ENCODE measurements at places on chromosomes 2 and 18. TPM values are rescaled to one million over a fixed set of nuclear protein-coding genes. Genes with fewer than 3 reads are reported as not detected.

Gene FLACC1
- total RNA-seq = 0.38 TPM

Gene VIL1
- total RNA-seq = under 0.01 TPM

Gene MGAT4A
- total RNA-seq = 0.28 TPM

Gene MC4R
- total RNA-seq = under 0.01 TPM

Gene ATP6V1B1
- 0.38 TPM for total RNA-seq

Gene SLC25A52
- not detected for total RNA-seq

Gene SPATA3
- not detected for total RNA-seq

Gene EVX2
- total RNA-seq = not detected

Gene QPCT
- total RNA-seq = 35.0 TPM

Gene STON1
- total RNA-seq = 20.0 TPM

Gene SCN9A
- total RNA-seq = 22.0 TPM

Gene TRAF3IP1
- 5.9 TPM for total RNA-seq

Gene FEV
- total RNA-seq = not detected

Gene PSMD14
- total RNA-seq = 150 TPM

Gene NPPC
- total RNA-seq = not detected

Gene SCTR
- total RNA-seq = not detected

Gene POTEI
- total RNA-seq = under 0.01 TPM

Gene STARD6
- total RNA-seq = 0.28 TPM

Gene SH3RF3
- total RNA-seq = 2.9 TPM

Gene RAB6D
- not detected for total RNA-seq

Gene CHRNG
- total RNA-seq = not detected

Gene PER2
- 1.3 TPM for total RNA-seq

Gene LAMA1
- total RNA-seq = 91.6 TPM

Gene KIF5C
- total RNA-seq = 0.38 TPM

Gene PRKAG3
- total RNA-seq = under 0.01 TPM

Gene SP140
- not detected for total RNA-seq

Gene ITGB6
- total RNA-seq = 0.19 TPM

Gene KLHL30
- 1.7 TPM for total RNA-seq

Gene CRYGA
- total RNA-seq = not detected

Gene FER1L5
- 0.96 TPM for total RNA-seq

Gene CXCR1
- not detected for total RNA-seq

Gene ZNF892
- total RNA-seq = 4.0 TPM

Gene KCTD1
- 9.0 TPM for total RNA-seq

Gene GREB1
- total RNA-seq = 0.96 TPM

Gene SPHKAP
- total RNA-seq = not detected

Gene TCF23
- total RNA-seq = not detected

Gene BOLL
- not detected for total RNA-seq

Gene WNT6
- not detected for total RNA-seq

Gene HRH4
- total RNA-seq = under 0.01 TPM

Gene CABYR
- 5.9 TPM for total RNA-seq

Gene GNLY
- not detected for total RNA-seq

Gene ABHD1
- under 0.01 TPM for total RNA-seq

Gene KCNG3
- total RNA-seq = not detected

Gene ARID5A
- 2.7 TPM for total RNA-seq

Gene CYP27A1
- total RNA-seq = 0.58 TPM

Gene RNU2-63P
- total RNA-seq = not detected

Gene ANTXR1
- total RNA-seq = 45.2 TPM

Gene LYPD1
- 32.1 TPM for total RNA-seq

Gene MEP1B
- not detected for total RNA-seq

Gene LAMA3
- 4.8 TPM for total RNA-seq

Gene CTIF
- total RNA-seq = 26.8 TPM

Gene PDCD1
- total RNA-seq = not detected

Gene MTX2
- 24.8 TPM for total RNA-seq

Gene MATN3
- total RNA-seq = 0.28 TPM

Gene CNGA3
- not detected for total RNA-seq

Data from regular cardiac myocyte (primary cell).